Activated naive CD8-positive, alpha-beta T cell treated with anti-CD3 and anti-CD28 coated beads, Interleukin-2, amount 10 ng/mL, durations not matched to agents 7 days and 5 days (primary cell): ENCODE measurements at places on chromosomes 12 and 14. TPM values are rescaled to one million over a fixed set of nuclear protein-coding genes. Genes with fewer than 3 reads are reported as not detected.

GRCh38 chr12:85155791-85156190, 119.6 kb downstream of the LRRIQ1 start:
- no peak overlapping the region for H3K27ac ChIP-seq
- DNase-seq = no peak
- H3K4me3 ChIP-seq = no peak overlapping the region

DNA sequence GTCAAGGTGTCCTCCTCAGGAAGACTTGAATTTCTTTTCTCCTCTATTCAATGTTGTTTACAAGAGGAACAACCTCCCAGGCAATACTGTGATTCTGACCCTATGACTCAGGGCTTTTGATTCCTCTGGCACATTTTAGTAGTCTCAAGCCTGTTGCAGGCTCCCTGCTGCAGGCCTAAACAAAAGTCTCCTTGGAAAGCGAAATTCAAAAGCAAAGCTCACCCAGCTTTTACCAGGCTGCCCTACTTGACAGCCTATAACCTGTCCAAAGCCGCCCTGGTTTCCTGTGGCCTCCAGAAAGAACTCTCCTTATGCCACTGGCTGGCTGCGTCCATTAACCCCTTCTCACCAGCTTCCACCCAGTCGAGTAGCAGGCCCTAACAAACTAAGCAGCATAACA, 11.6 kb downstream of the FGD6 start:
- no peak overlapping the region for H3K27ac ChIP-seq
- no peak overlapping the region for H3K4me3 ChIP-seq
- H3K27me3 ChIP-seq = peaks cover 6% of the 10 kb centered on the region
- peaks cover 4% of the 10 kb centered on the region for H3K4me1 ChIP-seq

DNA sequence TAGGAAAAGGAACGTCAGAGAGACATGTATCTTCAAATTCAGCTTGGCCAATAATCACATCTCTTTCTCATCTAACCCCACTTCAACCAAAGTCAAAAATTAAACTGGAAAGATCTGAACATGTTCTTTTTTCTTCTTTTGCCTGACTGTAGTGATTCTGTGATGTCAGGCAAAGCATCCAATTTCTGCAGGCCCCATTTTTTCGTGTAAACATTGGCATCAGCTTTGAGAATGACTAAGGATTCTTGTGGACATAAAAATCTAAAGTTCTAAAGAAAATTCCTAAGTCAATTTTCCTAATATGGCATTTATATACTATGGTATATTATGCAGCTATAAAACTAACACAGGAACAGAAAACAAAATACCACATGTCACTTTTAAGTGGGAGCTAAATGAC, 89.1 kb downstream of the STXBP6 start:
- no peak overlapping the region for H3K27ac ChIP-seq
- no peak overlapping the region for H3K4me3 ChIP-seq
- DNase-seq = no peak

DNA sequence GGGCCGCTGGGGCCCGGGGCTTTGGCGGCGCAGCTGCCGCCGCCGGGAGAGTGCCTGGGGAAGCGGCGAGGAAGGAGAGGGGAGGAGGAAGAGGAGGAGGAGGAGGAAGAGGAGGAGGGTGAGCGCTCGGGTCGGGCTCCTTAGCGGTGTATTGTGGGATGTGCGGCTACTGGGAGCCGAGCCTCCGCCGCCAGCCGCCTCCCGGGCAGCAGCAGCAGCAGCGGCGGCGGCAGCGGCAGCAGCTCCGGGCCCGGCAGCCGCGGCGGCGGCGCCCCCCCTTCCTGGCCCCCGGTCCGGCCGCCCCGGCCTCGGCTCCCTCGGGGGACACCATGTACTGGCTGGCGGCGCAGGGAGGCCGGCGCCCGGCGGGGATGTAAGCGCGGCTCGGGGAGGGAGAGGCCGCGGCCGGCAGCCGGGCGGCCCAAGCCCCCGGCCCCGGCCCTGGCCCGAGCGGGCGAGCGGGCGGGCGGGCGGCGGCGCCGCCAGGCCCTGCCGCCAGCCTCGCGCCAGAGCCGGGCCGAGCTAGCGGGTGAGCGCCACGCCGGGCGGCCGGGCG, at the start of gene SETD1B:
SETD1B (plus strand) TSS at position 149 of the 556 bp plus-strand sequence. CDS start 729 bp downstream, outside the sequence.
- peaks cover 22% of the 10 kb centered on the region for H3K36me3 ChIP-seq
- peaks cover 24% of the 10 kb centered on the region for H3K4me1 ChIP-seq
- H3K27ac ChIP-seq = peak within 1 kb of the TSS; percentile 98
- DNase-seq = peak; percentile 77
- H3K4me3 ChIP-seq = peak within 1 kb of the TSS; percentile 96

The TBX3 gene
- not detected for total RNA-seq

The LRRC43 gene
- not detected for total RNA-seq

The TMTC2 gene
- total RNA-seq = 3.3 TPM

The WSB2 gene
- 50.6 TPM for total RNA-seq

The DNAJC22 gene
- 0.31 TPM for total RNA-seq
